LoVo (cell line): ENCODE measurements at places on chromosomes 2 and 18.

DNA sequence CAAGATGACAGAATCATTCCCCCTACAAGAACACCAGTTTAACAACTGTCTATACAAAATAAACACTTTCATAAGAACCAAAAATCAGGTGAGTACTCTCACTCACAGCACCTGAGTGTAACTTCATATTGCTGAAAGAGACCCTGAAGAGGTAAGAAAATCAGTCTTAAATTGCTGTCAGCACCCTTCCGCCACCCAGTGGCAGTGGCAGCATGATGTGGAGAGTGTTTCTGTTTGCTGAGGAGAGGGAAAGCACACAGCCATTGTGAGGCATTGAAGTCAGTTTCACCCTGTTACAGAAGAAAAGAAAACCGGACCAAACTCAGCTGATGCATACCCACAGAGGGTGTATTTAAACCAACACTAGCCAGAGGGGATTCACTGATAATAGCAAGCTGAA lies 1240.8 kb upstream of the CRIM1 start:
- DNase-seq: no peak

- DNase-seq: no peak
Measured at GRCh38 chr2:124986136-124986535, 961.0 kb downstream of the CNTNAP5 start.

DNA sequence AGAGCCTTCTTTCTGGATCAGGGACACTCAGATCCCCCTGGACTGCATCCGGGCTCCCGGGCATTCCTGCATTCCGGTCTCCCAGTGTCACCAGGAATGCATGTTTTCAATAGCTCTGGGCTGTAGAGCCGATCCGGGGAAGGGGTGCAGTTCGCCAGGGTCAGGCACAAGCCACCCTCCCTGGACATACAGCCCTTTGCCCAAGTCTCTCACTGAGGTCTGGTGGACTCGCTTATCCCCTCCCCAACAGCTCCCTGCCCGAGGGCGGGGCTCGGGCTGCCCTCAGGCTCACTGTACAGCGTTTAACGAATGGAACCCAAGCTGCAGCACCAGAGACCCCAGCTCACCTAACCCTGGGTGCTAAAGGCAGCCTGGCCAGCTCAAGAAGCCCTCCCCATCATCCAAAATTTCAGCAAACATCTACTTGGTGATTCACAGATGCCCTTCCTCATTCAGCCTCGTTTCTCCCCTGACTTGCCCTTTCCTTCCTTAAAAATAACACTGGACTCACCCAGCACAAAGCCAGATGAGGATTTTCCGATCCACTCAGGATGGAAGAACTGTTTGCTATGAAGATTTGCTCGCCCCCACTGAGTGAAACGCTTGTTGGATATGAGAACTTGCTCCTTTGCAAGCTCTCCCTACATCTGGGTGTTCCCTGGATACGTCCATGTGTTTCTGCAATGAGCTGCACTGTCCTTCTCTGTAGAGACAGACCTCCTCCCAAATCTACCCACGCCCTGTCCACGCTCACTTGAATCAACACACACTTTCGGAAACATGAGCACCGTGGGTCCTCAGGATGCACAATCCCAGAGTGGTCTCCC lies 58.1 kb downstream of the PXDN start:
- DNase-seq: no peak

DNA sequence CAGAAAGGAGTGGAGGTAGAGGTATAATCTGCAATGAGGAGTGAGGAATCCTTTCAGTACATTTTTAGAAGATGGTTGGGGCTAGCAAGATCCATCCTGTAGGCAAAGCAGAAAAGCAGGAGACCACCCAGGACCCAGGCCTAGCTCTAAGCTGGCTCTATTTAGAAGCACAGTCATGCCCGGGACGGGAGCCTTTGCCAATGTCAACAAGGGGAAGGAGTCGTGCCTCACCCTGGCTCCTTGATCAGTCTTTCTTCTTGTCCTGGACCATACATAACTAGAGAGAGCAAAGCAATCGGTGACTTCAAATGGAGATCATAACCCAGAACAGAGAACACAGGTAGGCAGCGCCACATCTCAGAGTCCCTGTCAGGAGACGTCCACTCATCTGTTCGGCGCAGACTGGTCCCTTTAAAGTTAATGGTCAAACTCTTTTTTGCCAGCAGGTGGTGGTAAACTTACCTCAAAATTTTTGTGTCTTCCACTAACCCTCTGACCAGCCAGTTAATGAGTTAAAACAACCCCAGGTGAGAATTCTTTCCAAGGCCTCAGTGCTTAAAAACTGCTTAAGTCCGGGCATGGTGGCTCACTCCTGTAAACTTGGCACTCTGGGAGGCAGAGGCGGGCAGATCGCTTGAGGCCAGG lies 8.0 kb downstream of the MC5R start:
- DNase-seq: no peak

- DNase-seq: peak; percentile 11
Measured at GRCh38 chr2:181178823-181179412, 198.5 kb downstream of the UBE2E3 start.

DNA sequence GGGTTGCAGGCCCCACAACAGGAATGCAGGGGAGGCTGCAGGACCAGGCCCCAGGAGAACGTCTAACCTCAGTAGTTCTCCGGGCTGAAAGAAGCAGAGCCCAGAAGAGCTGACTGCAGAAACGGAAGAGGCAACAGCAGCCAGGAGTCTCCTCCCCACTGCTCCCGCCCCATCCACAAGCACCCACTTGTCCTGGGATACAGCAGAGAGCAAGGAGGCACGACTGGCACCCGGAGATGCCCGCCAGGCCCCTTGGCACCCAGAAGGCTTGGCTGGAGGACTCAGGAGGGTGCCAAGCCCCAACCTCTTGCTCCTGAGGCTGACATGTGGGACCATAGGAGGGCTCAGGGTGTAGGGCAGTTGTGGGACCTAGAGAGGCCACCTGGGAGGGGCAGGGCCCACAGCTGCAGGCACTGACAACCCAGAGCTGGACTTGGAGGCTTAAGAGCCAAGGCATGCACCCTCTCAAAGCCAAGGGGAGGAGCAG lies 29.0 kb upstream of the TNS1 start:
- no peak for DNase-seq

DNA sequence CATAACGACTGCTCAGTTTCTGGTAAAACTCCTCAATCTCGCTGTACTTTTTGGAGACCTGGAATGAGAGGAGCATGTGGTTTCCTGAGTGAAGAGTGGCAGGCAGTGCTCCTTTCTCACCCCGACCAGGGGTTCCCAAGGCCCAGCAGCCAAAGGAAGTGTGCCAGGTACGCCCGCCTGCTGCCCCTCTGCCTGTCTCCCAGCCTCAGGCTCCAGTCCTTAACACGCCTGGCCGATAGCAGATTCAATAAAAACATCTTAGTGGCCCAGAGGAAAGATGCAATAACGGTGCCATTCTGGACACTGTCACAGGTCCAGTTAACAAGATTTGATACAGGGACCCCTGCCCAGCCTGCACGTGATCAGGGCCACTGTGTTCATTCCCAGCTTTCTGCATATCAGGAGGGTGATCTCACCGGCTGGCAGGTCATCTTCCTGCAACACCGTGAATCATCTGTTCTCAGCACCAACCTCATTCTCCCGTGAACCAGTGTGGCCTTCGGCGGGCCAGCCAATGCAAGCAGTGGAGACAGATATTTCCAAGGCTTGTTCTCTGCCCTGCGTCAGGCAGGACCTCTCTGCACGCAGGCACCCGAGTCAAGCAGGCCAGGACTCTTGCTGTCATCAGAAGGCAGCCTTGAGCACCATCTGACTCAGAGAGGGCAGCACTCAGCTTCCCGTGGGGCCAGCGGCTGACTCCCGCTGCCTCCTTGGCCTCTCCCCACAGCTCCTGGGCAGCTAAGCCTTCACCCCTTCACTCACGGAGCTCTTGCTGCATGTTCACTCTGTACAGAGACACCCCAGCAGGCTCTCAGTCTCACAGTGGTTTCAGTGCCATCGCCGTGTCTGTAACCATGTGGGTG lies 9.5 kb downstream of the HS1BP3 start:
- no peak for DNase-seq

DNA sequence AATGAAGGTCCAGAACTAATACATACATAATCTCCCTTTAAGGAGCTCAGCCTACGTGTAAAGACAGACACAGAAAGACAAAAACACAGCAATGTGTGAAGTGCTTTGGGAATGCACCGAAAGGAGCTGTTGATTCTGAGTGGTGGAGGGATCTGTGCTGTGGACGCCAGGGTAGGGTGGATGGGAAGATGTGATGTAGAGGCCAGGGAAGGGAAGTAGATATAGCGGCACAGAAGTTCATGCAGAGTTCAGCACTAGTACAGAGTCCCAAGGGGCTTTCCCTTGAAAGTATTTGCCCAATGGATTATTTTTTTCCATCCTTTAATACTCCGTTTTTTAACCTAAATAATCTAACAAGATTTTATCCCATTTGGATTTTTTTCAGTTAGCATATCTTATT lies 32.1 kb upstream of the DOCK10 start:
- DNase-seq: no peak

- no peak for DNase-seq
Measured at GRCh38 chr2:129910446-129911362, 68.8 kb upstream of the RAB6C start.

DNA sequence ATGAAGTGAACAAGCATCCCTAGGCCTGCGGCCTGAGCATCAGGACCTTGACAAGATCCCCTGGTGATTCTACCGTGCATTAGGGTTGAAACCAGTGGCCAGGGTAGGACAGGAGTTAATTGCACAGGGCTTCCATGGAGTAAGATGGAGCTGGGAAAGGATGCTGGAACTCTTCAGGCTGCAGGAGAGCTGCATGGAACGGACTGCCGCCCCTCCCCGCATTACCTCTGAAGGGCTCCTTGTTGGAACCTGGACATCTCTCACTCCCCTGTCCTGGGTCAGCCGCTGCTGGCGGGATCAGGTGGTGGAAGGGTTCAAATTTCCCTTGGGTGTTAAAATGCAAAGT lies 156.6 kb upstream of the ID2 start:
- no peak for DNase-seq

DNA sequence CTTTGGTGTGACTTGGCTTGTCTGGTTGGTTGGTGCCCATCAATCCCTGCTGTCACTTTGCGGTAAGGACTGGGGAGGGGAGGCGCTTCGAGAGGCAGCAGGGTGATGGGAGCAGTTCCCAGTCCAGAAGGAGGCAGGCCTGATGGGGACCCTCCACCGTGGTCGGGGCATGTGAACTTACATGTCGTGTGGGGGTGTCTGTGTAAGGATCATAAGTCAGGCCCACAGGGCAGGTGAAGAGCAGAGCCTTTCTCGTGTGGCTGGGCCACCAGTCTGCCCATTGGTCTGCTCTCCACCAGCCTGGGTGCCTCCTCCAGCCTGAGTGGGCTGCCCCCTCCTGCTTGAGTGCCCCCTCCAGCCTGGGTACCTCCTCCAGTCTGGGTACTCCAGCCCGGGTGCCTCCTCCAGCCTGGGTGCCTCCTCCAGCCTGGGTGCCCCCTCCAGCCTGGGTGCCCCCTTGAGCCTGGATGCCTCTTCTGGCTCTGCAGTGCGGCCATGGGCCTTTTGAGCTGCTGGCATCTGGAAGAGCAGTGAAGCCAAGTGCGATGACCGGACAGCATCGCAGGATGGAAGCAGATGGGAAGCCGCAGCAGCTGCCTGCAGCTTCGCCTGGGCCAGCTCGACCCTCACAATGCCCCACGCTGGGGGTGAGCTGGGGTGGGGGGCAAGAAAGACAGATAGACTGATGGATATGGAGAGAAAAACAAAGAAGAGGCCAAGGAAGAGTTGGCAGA lies 25.0 kb downstream of the ATOH8 start:
- DNase-seq: no peak

DNA sequence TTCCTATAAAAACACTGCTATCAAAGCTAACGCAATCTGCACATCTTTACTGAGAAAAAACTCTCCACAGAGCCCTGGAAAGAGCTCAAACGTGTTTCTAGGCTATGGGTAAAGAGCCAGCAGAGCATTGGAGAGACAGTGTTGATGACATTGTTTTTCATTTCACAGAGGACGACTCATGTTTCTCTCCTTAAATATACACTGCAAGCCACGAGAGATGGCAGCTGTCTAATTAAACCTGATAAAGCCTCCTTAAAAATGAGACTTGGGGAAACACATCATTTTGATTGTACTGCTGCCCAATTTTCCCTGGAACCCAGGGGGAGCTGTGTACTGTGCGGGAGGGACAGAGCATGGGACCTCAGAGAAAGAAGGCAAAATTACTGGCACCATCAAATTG lies 294.3 kb upstream of the SETBP1 start:
- no peak for DNase-seq

- DNase-seq: no peak
Measured at GRCh38 chr18:37252854-37253393, 312.7 kb downstream of the CELF4 start.

DNA sequence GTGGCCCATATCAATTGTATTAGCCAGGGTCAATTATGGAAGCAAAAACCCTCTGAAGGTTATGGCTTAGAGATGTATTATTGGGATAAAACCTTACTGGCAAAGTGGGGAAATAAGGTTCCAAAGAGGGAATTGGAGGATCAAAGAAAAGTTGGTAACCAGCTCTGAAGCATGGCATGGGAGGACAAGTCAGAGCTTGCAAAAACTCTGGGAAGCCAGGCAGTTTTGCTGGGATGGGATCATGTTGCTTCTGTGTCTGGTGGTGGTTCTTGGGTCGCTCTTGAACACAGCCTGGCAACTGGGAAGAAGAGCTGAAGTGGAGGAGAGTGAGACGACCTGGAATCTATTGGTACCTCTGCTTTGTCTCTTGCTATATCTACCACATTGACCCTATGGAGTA lies 162.6 kb downstream of the PMAIP1 start:
- DNase-seq: no peak

DNA sequence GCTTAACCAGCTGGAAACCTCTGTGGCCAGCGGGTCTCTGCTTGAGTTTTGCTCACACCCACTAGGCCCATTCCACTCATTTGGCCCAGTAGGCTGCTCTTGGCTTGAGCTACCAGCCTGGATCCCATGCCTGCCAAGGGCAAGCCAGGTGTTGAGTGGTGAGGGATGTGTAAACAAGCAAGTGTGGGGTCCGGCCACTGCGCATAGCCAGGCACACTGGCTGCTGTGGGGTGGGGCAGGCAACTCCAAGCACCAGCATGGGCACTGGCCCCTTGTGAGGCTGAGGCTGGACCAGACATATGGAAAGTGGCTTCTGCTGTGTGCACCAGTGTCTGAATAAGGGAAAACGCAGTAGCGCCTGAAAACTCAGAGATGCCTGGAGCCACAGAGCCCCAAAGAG lies 732.7 kb downstream of the NR4A2 start:
- DNase-seq: no peak

DNA sequence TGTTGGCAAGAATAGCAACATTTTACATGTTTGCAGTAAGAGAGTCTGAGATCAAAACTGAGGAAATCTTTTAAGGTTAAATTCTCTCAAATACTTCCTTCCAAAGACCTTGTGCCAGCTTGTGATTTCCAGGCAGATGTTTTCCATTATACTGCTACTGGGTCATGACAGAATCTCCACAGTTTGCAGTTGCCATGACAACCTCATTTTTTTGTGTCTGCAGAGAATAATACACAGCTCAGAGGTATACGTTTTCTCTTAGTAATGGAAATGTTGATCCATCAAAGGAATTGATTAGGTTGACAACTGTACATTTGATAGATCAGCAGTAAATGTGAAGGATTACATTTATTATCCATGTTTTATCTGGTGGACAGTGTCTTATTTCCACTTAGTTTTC lies 29.1 kb upstream of the CSRNP3 start:
- DNase-seq: no peak

- DNase-seq: no peak
Measured at GRCh38 chr2:189157939-189158338, 21.6 kb downstream of the COL5A2 start.
